CD4-positive, alpha-beta T cell treated with Interleukin-17A for 1 hour (primary cell): ENCODE measurements at places on chromosomes 6 and 20.

GRCh38 chr6:123402052-123402451 lies 234.7 kb downstream of the TRDN start:
- DNase-seq, result no peak

DNA sequence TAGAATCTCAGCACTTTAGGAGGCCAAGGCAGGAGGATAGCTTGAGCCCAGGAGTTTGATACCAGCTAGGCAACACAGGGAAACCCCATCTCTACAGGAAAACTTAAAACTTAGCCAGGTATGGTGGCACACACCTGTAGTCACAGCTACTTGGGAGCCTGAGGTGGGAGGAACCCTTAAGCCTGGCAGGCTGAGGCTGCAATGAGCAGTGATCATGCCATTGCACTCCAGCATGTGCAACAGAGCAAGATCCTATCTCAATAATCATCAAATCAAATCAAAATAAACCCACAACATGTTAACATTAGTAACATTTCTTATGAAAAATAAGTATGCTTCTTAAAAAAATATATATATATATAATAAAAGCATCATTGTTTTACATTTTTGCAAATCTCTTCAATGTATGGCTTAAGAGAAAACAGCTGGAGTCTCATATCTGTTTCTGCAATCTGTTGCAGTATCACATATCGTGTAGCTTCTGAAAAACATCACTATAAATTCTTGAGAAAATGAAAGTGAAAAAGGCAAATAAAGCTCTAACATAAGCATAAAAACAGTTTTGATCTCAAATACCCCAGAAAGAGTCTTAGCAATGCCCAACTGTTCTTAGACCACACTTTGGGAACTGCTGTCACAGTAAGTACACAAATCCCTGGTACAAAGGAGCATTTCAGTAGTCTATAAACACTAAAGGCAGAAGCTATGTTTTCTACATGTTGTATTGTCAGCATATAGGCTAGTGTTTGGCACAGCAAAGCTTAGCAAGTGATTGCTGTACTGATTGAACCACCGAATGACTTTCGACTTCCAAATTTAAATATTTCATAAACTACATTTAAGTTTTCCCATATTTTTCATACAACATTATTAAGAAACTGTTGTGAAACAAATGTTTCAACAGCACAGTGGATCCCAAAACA lies 8.0 kb downstream of the MMUT start:
- DNase-seq, result no peak

DNA sequence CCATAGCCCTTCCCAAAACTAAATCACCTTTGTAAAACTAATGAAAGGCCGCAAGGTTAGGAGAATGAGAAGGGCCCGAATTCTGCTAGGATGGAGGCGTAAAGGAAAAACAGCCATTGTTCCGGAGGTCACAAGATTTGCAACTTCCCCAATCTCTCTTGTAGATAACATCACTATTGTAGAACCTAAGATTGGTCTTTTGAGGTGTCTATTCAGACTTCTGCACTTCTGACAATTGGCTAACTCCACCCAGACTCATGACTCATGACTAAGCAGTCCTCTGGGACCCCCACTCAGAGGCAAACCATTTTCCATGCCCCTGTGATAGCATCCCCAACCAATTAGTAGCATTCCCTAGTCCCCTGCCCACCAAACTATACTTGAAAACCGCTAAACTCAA lies 210.5 kb upstream of the SHLD1 start:
- DNase-seq, result no peak

DNA sequence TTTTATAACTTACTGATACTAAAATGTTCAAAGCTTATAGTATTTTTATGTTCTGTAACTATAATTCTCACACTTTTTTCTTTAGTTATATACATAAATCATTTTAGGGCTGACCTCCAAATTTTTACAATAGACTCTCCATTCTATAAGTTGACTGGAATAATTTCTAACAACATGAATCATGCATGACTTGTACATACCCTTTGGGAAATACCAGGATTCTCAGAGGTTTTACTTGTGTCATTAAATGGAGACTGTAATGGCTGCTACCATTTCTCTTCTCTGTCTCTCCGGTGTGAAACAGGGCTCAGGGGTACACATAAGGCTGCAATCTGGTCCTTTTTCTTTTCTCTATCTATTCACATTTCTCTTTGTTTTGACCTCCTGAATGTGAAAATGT lies 222.2 kb upstream of the FLRT3 start:
- no peak for DNase-seq

GRCh38 chr6:55729665-55730064 lies 145.7 kb downstream of the BMP5 start:
- no peak for DNase-seq

DNA sequence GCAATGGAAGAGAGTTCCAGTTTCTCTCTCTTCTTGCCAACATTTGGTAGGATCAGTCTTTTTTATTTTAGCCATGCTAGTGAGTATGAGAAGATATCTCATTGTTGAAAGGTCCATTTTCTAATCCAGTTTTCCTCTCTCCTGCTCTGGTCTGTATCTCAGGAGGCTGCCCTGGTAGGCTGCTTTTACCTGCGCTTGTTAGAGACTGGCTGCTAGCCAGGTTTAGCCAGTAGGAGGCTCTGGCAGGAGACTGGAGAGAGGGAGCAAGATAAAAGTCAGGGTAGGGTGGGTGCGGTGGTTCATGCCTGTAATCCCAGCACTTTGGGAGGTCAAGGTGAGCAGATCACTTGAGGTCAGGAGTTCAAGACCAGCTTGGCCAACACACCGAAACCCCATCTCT lies 68.6 kb upstream of the FOXP4 start:
- DNase-seq, result no peak

DNA sequence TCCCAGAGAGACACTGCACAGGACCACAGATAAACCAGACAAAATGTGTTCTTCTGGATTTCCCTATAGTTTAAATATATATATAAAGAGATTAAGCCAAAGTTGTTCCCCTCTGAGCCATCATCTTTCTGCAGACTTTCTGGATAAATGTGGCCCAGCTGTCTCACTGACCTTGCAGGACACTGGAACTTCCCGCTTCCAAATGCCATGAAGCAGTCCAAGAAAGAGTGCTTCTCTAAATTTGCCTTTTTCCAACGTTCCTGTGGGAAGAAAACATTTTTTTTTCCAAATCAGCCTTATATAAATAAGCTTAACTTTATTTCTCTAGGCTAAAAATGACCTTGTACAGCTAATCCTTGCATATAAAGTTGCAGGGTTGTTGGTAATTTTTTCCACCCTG lies 65.7 kb downstream of the CYP39A1 start:
- DNase-seq, result no peak

GRCh38 chr6:38168699-38169098 lies 349.2 kb downstream of the ZFAND3 start:
- no peak for DNase-seq

DNA sequence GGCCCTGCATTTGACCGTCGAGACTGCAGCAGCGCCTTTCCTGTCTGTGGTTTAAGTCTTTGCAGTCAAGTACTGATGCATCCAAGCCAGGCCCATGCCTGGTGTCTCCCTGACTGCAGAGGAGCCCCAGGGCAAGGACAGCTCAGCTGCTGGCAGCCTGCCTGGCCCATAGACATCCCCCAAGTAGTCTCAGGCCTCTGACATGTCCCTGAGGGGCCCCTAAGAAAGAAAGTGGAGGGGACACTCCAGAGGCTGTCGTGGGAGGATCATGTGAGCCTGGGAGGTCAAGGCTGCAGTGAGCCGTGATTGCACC lies 18.0 kb downstream of the HRH3 start:
- DNase-seq, result no peak

DNA sequence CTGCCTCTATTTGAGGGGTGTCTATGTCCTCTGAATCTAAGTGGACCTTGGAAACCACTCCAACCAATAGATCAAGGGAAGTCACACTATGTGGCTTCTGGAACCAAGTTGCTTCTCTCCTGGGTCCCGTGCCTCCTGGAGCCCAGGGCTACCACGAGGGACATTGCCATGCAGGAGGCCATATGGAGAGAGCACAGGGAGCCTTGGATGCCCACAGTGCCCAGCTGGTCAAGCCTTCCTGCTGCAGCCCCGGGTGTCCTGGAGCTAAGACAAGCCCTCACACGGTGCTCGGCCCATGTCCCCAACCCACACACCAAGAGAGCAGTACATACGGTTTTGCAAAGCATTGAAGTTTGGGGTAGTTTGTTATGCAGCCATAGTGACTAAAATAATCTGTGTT lies 231.6 kb downstream of the SYNDIG1 start:
- no peak for DNase-seq

- no peak for DNase-seq
These were observed 53.2 kb downstream of the VSTM2L start for GRCh38 chr20:37956107-37956585.

DNA sequence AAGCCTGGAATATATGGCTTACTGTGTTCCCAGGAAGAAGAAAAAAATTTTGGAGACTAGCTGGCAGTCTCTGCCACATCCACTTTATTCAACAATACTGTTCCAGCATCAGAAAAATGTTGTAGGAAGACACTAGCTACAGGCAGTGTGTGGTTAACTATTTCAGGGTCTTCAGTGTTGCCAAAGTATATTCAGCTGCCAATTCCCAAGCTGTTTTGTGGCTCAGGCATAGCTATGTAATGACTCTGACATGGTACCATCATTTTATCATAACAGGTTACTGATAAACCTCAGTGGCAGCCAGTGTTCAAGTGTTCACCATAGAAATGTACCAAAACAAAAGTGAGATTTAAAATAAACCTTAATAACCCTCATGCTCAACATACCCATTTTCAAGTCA lies 503.1 kb downstream of the ADGRB3 start:
- no peak for DNase-seq

- DNase-seq, result no peak
These were observed 51.1 kb downstream of the SLC22A1 start for GRCh38 chr6:160172704-160173103.

- no peak for DNase-seq
These were observed 89.4 kb downstream of the DTNBP1 start for GRCh38 chr6:15573384-15573783.

GRCh38 chr20:4324611-4325243 lies 309.4 kb upstream of the RNF24 start:
- no peak for DNase-seq

GRCh38 chr20:49478754-49479689 lies 3.4 kb downstream of the KCNB1 start:
- DNase-seq, result no peak

GRCh38 chr20:59782986-59783640 lies 150.3 kb downstream of the SYCP2 start:
- no peak for DNase-seq

DNA sequence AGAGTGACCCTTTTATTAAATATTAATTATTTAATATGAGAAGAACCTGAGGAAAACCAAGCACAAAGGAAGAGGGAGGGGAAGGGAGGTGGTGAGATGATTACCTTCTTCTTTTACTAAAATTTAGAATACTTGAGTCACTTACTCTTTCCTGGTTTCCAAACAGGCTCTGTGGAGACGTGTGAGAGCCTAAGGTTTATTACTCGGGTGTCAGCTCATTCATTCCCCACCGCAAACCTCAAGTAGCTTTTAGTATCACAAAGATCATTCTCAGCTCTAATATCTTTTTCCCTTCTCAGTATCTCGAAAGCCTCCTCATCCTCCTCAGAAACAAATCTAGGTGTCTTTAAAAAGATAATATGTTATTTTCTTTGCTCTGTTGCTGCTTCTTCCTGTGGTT lies 497.2 kb upstream of the JARID2 start:
- DNase-seq, result no peak

GRCh38 chr6:113719064-113719463 lies 138.1 kb upstream of the MARCKS start:
- DNase-seq, result no peak

DNA sequence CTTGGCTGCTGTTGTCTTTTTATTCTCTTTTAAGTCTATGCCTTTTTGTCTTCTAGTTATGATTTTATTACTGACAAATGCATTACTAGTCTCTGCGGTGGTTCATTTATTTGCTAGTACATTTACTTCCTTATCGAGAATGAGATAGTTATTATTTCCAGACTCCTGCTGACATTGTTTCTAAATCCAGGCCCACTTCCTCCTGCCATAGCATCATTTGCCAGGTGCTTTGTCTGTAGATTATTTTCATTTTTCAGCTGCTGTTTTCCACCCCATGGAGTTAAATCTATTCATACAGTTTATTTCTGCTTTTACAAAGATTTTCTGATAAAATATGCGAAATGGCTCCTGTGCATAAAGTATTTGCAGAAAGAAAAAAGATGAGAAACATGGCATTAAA lies 459.7 kb downstream of the MMUT start:
- no peak for DNase-seq

- no peak for DNase-seq
These were observed 437.7 kb upstream of the ADGRB3 start for GRCh38 chr6:68197356-68197755.

DNA sequence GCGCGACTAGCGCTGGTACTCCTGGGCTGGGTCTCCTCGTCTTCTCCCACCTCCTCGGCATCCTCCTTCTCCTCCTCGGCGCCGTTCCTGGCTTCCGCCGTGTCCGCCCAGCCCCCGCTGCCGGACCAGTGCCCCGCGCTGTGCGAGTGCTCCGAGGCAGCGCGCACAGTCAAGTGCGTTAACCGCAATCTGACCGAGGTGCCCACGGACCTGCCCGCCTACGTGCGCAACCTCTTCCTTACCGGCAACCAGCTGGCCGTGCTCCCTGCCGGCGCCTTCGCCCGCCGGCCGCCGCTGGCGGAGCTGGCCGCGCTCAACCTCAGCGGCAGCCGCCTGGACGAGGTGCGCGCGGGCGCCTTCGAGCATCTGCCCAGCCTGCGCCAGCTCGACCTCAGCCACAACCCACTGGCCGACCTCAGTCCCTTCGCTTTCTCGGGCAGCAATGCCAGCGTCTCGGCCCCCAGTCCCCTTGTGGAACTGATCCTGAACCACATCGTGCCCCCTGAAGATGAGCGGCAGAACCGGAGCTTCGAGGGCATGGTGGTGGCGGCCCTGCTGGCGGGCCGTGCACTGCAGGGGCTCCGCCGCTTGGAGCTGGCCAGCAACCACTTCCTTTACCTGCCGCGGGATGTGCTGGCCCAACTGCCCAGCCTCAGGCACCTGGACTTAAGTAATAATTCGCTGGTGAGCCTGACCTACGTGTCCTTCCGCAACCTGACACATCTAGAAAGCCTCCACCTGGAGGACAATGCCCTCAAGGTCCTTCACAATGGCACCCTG lies 1.6 kb downstream of the TPBG start:
- DNase-seq, result no peak

DNA sequence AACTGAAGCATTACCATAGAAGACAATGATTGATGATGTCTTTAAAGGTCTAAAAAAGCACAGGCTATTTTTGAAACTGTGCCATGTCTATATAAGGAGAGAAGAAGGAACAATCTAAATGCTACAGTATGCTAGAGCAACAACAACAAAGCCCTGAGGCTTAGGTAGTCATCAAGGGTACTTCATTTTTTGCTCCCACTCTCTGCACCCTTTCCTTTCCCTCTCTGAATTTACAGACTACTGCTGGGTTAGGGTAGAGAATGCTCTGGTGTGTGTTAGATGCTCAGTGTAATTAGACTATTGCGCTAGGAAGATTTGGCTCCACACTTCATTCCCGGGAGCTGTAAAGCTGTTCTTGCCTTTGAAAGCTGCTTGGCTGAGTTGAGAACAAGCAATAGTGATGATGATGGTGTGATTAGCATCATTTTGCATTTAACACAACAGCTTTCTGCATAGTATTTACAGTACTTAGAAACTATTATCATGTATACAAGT lies 1262.5 kb upstream of the CITED2 start:
- no peak for DNase-seq

- DNase-seq, result no peak
These were observed 65.4 kb downstream of the ARHGAP18 start for GRCh38 chr6:129644567-129645015.

- DNase-seq, result no peak
These were observed 49.7 kb upstream of the ENPP4 start for GRCh38 chr6:46080111-46080510.
